ENCODE measurements at places on chromosomes 7 and 10.

GRCh38 chr7:26397332-26397731 lies 105.7 kb downstream of the SNX10 start:
- DNase-seq = no peak

- no peak for DNase-seq
These were observed 247.1 kb upstream of the SHH start for GRCh38 chr7:156059369-156059768.

DNA sequence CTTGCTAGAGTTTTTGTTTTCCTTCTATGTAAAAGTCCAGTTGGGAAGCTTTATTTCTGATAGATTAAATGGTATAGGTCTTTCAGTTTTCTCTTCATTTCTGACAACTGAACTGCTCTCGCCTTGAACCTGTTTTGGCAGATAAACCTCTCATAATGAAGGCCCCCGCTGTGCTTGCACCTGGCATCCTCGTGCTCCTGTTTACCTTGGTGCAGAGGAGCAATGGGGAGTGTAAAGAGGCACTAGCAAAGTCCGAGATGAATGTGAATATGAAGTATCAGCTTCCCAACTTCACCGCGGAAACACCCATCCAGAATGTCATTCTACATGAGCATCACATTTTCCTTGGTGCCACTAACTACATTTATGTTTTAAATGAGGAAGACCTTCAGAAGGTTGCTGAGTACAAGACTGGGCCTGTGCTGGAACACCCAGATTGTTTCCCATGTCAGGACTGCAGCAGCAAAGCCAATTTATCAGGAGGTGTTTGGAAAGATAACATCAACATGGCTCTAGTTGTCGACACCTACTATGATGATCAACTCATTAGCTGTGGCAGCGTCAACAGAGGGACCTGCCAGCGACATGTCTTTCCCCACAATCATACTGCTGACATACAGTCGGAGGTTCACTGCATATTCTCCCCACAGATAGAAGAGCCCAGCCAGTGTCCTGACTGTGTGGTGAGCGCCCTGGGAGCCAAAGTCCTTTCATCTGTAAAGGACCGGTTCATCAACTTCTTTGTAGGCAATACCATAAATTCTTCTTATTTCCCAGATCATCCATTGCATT lies 27.1 kb downstream of the MET start:
- no peak for DNase-seq

GRCh38 chr7:2954433-2954853 lies 89.2 kb downstream of the CARD11 start:
- no peak for DNase-seq

GRCh38 chr7:70043015-70043538 lies 444.8 kb downstream of the AUTS2 start:
- DNase-seq = no peak

DNA sequence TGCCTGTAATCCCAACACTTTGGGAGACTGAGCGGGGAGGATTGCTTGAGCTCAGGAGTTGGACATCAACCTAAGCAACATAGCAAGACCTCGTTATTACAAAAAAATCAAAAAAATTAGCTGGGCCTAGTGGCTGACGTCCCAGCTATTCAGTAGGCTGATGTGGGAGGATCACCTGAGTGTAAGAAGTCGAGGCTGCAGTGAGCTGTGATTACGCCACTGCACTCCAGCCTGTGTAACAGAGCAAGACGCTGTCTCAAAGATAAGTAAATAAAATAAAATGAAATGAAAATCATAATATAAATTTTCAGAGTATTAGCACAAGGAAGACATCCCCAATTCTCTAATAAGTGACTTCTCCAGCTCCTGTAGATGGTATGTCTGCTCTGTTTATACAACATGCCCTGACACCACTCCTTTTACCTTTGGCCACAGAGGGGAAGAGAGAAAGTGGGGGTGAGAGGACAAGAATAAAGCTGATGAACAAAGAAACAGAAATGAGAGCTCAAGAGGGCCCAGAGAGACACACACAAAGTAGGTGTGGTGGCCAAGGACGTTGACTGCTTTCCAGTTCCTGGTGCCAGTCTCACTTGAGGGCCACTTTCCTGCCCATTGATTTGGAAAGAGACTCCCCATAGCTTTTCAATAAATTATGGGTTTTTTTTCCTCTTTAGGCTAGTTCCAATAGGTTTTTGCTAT lies 62.9 kb downstream of the PTTG1IP2 start:
- no peak for DNase-seq

GRCh38 chr7:142784716-142785115 lies 13.9 kb downstream of the PRSS2 start:
- no peak for DNase-seq

DNA sequence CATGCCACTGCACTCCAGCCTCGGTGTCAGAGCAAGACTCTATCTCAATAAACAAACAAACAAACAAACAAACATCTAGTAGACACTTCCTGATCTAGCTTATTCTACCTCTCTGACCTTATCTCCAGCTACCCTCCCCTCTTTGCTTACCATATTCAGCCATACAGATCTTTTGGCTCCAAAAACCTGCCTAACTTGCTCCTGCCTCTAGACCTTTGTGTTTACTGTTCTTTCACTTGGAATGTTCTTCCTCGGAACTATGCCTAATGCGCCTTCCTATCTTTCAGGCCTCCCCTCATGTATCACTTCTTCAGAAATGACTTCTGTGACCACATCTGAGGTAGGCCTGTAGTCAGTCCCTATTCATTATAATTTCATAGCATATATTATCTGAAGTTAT lies 20.3 kb upstream of the WNT8B start:
- DNase-seq = no peak

DNA sequence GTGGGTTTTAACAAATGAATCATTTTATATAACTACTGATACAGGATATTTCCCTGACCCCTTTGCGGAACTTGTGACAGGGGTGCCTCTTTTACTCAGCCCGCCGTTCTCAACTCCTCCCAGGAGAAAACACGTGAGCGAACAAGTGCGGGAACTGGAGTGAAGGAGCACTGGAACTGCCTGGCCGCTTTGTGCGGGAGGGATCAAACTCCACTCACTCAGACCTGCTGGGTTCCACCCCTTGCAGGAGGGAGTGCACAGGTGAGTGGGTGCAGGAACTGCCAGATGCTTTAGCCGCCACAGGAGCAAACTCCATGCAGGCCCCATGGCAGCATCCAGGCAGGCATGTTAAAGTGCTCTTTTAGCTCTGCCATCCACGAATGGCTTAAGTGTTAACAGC lies 513.4 kb upstream of the GRM3 start:
- no peak for DNase-seq

DNA sequence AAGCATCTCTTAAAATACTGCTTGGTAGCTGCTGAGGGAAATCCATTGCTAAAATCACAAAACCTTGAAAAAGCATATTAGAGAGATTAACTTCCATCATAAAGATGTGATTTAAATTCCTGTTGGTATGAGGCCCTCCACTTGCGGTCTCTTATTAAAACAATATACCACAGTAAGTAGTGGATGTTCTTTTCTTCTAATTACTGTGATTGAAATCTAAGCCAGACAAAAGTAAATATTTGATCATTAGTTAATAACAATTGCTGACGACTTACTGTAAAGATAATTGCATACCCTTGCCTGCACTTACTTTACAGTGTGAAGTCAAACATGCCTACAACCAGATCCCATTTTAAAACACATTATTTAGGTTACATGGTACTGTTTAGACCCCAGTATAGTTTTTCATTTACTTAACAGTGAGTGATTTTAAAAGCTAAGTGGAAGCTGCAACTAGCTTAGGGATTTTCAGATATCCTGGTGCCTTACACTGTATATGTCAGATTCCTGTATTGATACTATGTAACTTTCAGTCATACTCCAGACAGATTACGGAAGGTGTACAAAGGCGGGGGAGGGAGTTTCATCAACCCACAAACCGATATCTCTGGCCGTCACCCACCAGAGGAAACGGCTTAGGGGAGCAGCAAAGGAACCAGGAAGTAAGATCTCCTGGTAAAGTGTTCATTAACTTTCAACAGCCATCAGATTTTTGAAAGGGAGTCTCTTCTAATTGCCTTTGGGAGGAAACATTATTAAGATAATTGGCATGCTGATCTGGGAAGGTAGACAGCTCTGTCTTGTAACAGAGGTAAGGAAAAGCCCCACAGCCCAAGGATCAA lies 986 bp downstream of the NRP1 start:
- peak; percentile 15 for DNase-seq

DNA sequence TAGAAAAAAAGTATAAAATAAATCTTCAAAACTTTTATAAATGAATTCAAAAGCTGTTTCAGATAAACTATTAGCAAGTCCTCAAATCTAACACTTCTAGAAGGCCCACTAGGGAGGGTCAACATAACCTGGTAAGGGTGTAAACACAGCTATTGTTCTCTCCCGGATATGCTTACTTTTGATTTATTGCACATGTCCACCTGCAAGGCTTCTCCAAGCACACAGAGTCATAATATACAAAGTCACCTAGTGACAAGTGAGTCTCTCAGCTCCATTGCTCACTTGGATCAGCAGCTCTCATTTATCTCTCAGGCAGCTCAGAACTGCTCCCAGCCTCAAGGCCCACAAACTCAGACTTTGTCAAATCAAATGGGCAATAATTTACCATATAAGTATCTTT lies 44.0 kb upstream of the COL1A2 start:
- DNase-seq = no peak

DNA sequence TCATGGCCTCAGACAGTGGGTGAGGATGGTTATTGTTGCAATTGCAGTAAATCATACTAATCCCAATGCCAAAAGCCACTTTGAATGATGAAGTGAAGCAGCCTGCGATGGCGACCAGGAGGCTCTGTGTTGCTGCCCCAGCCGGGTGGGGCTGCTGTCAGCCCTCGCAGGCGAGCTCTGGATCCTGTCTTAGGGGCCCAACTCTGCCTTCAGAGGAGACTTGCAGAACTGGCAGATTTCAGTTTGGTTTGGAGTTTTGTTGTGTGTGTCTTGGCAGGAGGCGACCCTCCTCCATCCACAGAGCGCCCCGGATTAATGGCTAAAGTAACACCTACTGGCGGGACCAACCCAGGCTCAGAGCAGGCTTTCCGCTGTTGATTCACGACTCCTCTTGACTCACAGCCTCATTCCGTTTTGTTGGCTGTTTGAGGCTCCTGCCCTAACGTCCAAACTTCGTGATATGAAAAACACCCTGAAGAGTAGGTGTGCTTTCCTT lies 67.9 kb upstream of the BMPER start:
- no peak for DNase-seq

DNA sequence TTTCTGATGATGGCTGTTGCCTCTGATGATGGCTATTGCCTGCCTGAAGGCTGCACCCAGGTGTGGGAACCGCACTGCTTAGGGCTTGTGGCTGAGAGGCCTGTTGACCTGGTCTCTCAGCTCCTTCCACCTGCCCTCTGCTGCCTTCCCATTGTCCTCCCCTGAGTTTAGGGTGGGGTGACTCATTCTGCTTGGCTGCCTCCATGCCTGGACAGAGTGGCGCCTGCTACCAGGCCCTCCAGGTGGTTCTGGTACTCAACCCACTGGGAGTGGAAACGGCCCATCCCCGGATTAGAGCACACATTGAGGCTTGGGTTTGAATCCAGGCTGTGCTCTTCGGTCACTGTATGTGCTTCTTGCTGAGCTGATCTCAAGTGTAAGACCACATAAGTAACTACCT lies 120.6 kb downstream of the SEM1 start:
- DNase-seq = no peak

GRCh38 chr10:95559471-95559870 lies 1.7 kb downstream of the SORBS1 start:
- no peak for DNase-seq

DNA sequence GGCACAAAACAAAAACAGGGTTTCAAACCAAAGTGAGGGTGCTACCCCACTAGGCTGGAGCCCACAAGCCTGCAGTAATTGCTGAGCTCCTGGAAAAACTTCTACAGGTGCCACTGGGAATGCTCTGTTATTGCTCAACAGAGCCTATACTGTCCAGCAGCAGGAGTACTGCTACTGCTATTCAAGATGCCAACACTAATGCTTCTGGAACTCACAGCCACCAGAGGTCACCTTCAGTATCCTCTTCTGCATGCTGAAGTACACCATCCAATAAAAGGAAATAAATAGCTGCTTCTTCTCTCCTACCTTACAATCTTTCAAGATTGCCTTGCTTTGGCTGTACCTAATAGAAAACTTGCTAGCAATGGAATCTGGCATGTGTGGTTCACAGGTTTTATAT lies 222.0 kb downstream of the LRRN3 start:
- DNase-seq = no peak

- no peak for DNase-seq
These were observed 5.3 kb upstream of the DENND10 start for GRCh38 chr10:119098576-119098975.

DNA sequence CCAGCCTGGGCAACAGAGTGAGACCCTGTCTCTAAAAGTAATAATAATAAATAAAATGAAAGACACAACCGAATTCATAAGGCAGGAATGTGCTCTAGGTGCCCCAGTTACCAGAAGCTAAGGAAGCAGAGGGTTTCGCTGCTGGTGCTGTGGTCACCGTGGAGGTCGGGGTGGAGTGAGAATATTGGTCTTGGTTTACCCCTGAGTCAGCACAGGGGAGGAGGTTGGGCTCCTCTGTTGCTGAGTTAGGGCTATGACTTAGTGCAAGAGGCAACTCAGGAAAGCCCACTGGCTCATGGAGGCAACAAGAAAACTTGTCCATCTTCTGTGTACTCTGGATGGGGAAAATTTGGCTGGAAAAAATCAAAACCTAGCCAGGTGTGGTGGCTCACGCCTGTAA lies 117.1 kb downstream of the MYL10 start:
- DNase-seq = no peak

DNA sequence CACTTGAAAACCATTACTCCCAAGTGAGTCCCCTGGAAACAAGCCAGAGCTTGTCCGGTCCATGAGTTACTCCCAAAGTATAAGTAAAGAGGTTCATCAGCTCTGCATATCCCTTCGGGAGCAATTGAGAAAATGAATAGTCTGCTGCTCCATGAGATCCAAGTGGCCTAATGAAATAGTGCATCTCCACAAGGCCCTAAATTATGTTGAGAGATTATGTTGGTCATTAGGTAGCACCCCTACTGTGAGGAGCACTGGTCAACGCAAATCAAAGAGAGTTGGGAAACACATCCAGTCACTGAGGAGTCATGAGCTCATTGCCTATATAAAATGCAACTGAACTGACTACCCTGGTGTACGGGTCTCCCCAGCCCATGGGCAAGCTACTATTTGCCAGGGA lies 205.5 kb upstream of the AOAH start:
- no peak for DNase-seq

- no peak for DNase-seq
These were observed at the start of gene SHH for GRCh38 chr7:155811895-155812761. SHH (minus strand) TSS chr7:155812463; CDS start chr7:155812122, 341 bp downstream.

- DNase-seq = no peak
These were observed 33.4 kb downstream of the FAM241B start for GRCh38 chr10:69663369-69663947.

- DNase-seq = no peak
These were observed 73.6 kb downstream of the ITGB8 start for GRCh38 chr7:20404320-20404719.

DNA sequence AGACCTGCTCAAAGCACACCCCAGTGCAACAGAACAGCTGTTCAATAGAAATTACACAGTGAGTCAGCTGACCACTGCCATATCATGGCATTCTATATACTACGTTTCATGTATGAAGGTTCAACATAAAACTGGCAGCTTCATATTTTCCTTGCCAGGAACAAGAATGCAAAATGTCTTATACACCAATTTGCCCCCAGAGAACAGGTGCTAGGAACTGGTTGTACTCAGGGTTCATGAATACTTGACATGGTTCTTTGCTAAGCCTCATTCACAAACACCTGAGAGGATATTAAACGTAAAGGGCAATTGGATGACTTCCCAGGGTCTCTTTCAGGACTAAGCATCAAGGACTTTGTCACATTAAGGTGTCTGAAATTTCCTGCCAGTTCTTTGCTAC lies 6.9 kb downstream of the MYOF start:
- no peak for DNase-seq

- DNase-seq = no peak
These were observed 49.5 kb upstream of the TMEM140 start for GRCh38 chr7:135098391-135098790.

- DNase-seq = no peak
These were observed 118.3 kb downstream of the SEM1 start for GRCh38 chr7:96591159-96591899.
